Ovary (tissue), 10 donors: ENCODE measurements at places on chromosomes 7 and 10. TPM values are rescaled to one million over a fixed set of nuclear protein-coding genes. Genes with fewer than 3 reads are reported as not detected.

DNA sequence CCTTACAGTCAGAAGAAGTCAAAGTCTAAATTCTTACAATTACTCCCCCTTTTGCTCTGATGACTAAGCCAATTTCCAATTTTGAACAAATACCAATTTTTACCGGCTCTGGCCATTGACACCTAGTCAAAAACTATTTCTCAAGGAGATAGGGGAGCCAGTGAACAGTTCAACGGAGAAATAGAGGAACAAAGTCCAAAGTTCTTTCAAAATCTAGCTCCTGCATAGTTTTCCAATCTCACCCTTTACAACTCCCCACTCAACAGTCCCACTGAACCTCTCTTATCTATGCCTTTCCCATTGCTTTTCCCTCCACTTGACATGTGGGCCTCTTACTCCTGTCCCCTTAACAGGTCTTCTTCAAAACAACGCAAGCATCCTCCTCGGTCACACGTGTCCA, 192.9 kb downstream of the DOCK4 start:
- peaks cover 13% of the 10 kb centered on the region for H3K4me1 ChIP-seq
- H3K4me3 ChIP-seq: no peak overlapping the region
- H3K27me3 ChIP-seq: no peaks in the 10 kb centered on the region

The OR2A12 gene
- not detected for polyA plus RNA-seq

GRCh38 chr10:28730031-28730778, 52.9 kb downstream of the BAMBI start:
- no peak for DNase-seq
- H3K27me3 ChIP-seq: no peaks in the 10 kb centered on the region
- no peaks in the 10 kb centered on the region for H3K36me3 ChIP-seq
- peaks cover 14% of the 10 kb centered on the region for H3K4me1 ChIP-seq
- H3K4me3 ChIP-seq: no peak overlapping the region

- DNase-seq: no peak
- H3K36me3 ChIP-seq: no peaks in the 10 kb centered on the region
- no peaks in the 10 kb centered on the region for H3K27me3 ChIP-seq
- H3K27ac ChIP-seq: no peak overlapping the region
Observed at GRCh38 chr7:2894118-2894940, 50.2 kb upstream of the GNA12 start.

The ANKRD2 gene
- 0.17 TPM for polyA plus RNA-seq

- H3K4me3 ChIP-seq: no peak overlapping the region
- no peaks in the 10 kb centered on the region for H3K27me3 ChIP-seq
- no peaks in the 10 kb centered on the region for H3K36me3 ChIP-seq
- DNase-seq: no peak
- H3K4me1 ChIP-seq: no peaks in the 10 kb centered on the region
Observed at GRCh38 chr7:117791877-117792780, 81.1 kb downstream of the CTTNBP2 start.

DNA sequence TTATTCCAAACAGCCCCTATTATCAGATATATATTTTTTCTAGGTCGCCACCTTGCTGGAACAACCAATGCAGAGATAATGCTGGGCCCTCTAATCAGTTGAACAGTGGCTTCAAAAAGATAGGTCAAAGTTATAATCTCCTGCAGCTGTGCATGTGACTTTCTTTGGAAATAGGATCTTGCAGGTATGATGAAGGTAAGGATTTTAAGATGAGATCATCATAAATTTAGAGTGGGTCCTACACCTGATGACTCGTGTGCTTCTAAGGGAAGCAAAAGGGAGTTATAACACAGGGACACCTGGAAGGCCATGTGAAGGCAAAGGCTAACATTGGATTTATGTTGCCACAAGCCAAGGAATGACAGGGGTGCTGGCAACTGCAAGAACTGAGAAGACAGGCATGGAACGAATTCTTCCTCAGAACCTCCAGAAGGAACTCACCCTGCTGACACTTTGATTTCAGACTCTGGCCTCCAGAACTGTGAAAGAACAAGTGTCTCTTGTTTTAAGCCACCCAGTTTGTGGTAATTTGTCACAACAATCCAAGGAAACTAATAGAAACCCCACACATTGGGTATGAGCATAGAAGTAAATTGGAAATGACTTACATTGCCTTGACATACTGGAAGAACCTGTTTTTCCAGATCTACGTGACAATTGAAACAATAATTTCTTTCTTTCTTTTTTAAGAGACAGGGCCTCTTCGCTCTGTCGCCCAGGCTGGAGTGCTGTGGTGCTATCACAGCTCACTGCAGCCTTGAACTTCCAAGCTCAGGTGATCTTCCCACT, 34.4 kb downstream of the CCDC71L start:
- no peak overlapping the region for H3K27ac ChIP-seq
- H3K4me1 ChIP-seq: no peaks in the 10 kb centered on the region
- no peaks in the 10 kb centered on the region for H3K36me3 ChIP-seq
- H3K27me3 ChIP-seq: no peaks in the 10 kb centered on the region
- no peak for DNase-seq
- no peak overlapping the region for H3K4me3 ChIP-seq

The CDHR3 gene
- 3.5 TPM for polyA plus RNA-seq

The AP5Z1 gene
- 2.4 TPM for polyA plus RNA-seq

DNA sequence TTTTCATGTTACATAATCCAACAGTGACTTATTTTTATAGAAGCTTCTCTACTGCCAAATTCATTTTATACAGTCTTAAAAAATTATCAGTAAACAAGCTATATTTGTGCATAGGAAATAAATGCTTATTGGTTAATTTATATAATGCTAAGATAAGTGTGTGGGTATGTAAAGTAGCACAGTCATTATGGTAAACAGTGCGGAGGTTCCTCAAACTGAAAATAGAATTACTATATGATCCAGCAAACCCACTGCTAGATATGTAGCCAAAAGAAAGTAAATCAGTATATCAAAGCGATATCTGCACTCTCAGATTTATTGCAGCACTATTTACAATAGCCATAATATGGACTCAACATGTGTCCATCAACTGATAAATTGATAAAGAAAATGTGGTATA, 71.1 kb downstream of the ATRNL1 start:
- no peak for DNase-seq
- H3K36me3 ChIP-seq: no peaks in the 10 kb centered on the region
- no peak overlapping the region for H3K27ac ChIP-seq
- no peaks in the 10 kb centered on the region for H3K4me1 ChIP-seq
- no peaks in the 10 kb centered on the region for H3K27me3 ChIP-seq
- no peak overlapping the region for H3K4me3 ChIP-seq

The PRSS37 gene
- not detected for polyA plus RNA-seq

- DNase-seq: no peak
- H3K36me3 ChIP-seq: no peaks in the 10 kb centered on the region
- H3K4me3 ChIP-seq: no peak overlapping the region
- no peaks in the 10 kb centered on the region for H3K27me3 ChIP-seq
- H3K4me1 ChIP-seq: no peaks in the 10 kb centered on the region
Observed at GRCh38 chr10:132705173-132705572, 80.8 kb downstream of the NKX6-2 start.

- DNase-seq: no peak
- H3K27ac ChIP-seq: no peak overlapping the region
- no peaks in the 10 kb centered on the region for H3K4me1 ChIP-seq
- H3K27me3 ChIP-seq: no peaks in the 10 kb centered on the region
Observed at GRCh38 chr10:6756716-6757115, 176.6 kb upstream of the PRKCQ start.

DNA sequence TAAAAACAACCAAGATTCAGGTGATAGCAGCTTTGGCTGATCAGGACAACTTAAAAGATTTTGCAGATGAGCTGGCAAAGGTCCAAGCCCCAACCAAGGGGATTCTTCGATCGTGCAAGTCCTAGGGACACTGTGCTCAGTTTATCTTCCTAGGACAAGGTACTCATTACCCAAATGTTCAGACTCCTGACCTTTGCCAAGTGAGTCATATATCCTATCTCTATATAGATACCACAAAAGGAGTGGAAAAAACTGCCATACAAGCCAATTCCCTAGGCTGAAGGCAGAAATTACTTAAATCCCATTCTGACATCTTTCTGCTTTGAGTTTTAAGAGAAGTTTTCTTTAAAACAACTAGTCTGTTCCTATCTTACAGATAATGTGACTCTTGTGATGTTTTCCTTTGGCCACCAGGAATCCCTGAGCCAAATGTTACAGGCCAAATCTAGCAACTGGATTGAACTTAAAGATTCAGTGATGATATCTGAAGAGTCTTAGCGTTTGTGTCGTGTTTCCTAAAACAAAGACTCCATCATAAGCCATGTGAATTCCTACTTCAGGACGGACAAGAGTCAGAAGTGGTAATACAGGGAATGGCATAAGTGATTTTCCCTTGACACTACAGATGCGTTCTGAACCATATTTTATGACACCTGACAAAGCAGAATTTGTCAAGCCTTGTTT, 142.6 kb upstream of the ASAH2 start:
- H3K27ac ChIP-seq: no peak overlapping the region
- no peaks in the 10 kb centered on the region for H3K27me3 ChIP-seq

DNA sequence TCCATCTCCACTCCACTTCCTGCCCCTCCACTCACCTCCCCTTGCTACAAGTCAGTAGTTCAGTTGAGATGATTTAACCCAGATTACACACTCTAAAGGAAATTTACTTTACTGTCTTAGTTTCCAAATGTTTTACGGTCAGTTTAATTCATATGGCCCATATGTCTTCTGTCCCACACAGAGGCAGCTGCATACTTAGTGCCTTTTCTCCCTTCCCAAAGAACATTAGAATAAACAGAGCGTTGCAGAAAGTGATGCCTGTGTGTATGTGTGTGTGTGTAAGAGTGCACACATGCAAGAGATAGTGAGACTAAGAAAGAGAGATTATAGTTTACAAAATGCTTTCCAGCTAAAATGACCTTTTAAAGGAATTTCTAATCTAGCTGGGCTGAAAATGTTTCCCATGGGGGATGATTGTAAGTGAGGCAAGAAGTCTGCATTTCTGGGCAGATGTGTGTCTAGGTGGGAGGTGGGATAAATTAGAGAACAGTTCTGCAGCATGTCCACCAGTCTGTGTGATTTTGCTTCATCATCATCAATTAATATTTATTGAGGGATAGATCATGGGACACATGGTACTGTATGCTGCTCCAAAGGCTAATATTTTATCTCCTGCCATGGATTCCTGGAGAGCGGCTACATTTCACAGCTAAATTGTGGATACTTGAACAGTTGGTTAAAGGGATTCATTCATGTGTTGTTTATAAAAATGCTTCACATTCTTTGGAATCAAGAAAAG, 81.5 kb downstream of the NXPH1 start:
- H3K27me3 ChIP-seq: no peaks in the 10 kb centered on the region
- H3K27ac ChIP-seq: no peak overlapping the region
- no peaks in the 10 kb centered on the region for H3K36me3 ChIP-seq
- no peak overlapping the region for H3K4me3 ChIP-seq
- H3K4me1 ChIP-seq: no peaks in the 10 kb centered on the region

DNA sequence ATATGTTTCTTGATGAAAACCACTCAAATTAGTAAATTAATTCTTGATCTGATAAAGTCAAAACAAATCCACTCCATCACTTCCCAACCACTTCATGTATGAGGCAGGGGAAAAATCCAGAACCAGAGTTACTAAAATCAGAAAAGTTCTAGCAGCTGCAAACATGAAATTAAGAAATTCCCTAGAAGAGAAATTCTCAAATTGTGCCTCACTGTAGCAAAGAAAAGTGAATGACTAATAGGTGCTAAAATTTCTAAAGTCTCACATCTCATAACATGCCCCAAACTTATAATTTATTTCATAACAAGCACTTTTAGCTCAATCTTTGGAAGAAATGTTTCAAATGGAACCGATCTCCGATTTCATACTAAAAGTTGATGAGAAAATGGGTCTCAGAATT, 345.0 kb upstream of the AOAH start:
- no peaks in the 10 kb centered on the region for H3K36me3 ChIP-seq
- H3K27ac ChIP-seq: no peak overlapping the region
- no peak overlapping the region for H3K4me3 ChIP-seq
- no peaks in the 10 kb centered on the region for H3K27me3 ChIP-seq

GRCh38 chr10:43224321-43224720, 42.5 kb downstream of the RASGEF1A start:
- no peaks in the 10 kb centered on the region for H3K4me1 ChIP-seq
- H3K36me3 ChIP-seq: no peaks in the 10 kb centered on the region
- H3K27me3 ChIP-seq: no peaks in the 10 kb centered on the region
- DNase-seq: no peak
- H3K27ac ChIP-seq: no peak overlapping the region

The GIMAP5 gene
- 39.7 TPM for polyA plus RNA-seq

DNA sequence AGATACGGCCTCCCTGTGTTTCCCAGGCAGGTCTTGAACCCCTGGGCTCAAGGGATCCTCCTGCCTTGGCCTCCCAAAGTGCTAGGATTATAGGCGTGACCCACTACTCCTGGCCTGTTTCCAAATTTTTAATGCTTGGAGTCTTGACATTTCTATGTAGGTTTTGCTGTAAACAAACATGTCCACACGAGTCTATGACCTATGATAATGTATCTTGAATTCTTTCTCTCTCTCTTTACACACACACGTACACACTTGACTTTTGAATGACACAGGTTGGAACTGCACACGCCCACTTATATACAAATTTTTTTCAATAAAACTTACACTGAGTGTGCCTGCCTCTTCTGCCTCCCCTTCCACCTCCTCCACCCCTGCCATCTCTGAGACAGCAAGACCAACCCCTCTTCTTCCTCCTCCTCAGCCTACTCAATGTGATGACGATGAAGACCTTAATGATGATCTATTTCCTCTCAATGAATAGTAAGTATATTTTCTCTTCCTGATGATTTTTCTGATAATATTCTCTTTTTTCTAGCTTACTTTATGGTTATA, 44.1 kb upstream of the LAMB1 start:
- H3K36me3 ChIP-seq: no peaks in the 10 kb centered on the region
- no peak overlapping the region for H3K27ac ChIP-seq
- no peaks in the 10 kb centered on the region for H3K4me1 ChIP-seq

GRCh38 chr7:116305485-116306408, 95.4 kb downstream of the TES start:
- no peaks in the 10 kb centered on the region for H3K27me3 ChIP-seq
- peaks cover 2% of the 10 kb centered on the region for H3K4me1 ChIP-seq
- no peaks in the 10 kb centered on the region for H3K36me3 ChIP-seq
- no peak overlapping the region for H3K4me3 ChIP-seq

DNA sequence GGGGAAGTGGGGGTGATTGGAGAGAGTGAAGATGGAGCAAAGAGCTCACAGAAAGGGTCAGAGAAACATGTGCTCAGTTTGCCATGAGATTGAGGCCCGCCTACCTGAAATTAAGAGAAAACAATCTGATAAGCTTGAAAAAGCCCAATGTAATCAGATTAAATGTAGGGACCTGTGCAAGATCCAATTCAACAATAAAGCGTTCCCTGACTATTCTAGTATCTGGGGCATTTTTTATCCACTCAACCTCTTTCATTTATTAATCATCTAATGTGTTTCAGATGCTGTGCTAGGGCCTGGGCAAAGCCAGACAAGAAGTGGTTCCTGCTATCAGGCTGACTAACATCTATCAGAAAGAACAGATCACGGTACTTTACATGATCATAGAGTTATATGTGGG, 238.4 kb upstream of the MYO3A start:
- H3K27me3 ChIP-seq: no peaks in the 10 kb centered on the region
- no peaks in the 10 kb centered on the region for H3K36me3 ChIP-seq
- H3K4me3 ChIP-seq: no peak overlapping the region
- DNase-seq: no peak
- H3K4me1 ChIP-seq: no peaks in the 10 kb centered on the region
